Breast epithelium (tissue), 4 donors: ENCODE measurements at places on chromosomes 11 and 22. TPM values are rescaled to one million over a fixed set of nuclear protein-coding genes. Genes with fewer than 3 reads are reported as not detected.

GRCh38 chr11:72773291-72773690 is 20.6 kb downstream of the STARD10 start:
- DNase-seq = no peak

DNA sequence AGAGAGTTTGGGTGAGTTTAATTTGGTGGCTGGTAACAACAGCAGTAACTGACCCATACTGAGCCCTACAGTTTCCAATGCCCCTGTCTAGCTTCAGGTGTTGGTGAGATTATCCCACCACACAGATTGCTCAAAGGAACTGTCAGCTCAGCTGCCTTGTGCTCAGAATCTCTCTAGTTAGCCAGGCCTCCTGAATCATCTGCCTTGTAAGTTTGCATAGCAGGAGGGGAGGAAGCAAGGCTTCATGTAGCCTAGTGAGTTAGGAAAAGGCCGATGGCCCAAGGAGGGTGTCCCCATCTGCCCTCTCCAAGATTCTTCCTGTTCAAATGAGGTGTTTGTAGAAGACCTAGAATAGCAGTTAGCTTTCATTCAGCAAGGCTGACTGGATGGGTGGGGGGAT is 74.3 kb downstream of the MICAL2 start:
- no peak for DNase-seq

DNA sequence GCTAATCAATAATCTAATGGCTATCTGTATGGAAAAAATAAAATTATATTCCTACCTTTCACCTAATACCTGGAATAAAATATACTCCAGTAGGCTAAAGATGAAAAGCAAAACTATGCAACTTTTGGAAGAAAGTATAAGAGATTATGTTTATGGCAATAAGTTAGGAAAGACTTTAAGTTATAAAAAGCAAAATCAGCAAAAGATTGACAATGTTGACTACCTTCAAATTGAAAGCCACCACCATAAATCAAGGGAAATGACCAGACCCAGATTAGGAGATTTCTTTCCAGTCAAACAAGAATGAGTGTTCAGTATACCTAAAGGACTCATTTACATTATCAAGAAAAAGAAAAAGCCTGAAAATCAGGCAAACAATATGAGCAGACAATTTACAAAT is 159.1 kb upstream of the ZBED5 start:
- no peak for DNase-seq

DNA sequence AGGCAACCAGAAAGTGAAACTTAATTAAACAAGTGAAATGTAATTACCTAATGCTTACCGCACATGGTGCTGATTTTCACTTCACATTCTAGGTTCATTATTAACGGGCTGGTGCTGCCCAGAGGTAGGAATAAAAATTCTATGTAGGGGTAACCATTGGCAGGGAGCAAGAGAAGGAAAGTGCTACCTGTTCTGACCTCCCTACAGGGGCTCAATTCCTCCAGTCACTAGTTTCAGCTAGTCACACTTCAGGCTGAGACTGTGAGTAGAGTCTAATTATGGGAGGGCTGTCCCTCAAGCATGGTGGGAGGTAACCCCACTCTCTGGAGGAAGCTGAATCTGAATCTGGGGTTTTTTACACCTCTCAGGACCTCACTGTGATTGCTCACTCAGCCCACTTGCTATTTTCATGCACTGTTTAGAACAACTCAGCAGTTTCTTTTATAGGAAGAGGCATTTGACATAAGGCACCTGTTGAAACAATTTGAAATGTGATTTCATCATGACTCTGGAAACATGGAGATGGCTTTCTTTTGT is 75.4 kb downstream of the MAML2 start:
- DNase-seq = no peak

DNA sequence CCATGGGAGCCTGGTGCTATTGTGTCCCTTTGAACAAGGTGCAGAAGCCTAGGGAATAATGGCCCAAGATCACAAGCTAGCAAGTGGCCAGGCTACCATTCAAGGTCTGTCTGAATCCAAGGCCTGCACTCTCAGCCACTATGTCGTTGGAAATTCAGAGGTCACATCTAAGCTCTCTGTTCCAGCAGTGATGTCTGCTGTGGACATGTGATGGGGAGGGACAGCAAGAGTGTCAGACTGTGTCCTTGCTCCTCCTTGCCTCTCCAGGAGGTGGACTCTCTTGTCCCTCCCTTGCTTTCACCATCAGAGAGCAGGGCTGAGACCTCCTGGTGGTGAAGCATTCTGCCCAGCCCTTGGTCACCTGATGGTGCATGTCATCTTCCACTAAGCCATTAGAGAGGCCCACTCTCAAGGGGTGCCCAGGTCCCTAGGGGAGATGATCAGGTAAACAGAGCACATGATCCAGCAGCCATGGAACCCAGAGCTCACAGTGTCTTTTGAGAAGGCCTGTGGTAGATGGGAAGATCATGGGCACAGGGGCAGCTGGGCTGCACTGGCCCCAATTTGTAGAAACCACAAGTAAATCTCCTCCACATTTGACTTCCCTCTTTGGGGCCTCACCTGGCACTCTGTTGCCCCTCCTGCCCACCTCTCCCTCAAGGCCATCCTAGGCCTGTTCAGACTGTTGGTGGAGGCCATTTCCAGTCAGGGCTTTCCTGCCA is 37.1 kb upstream of the SUSD2 start:
- DNase-seq = no peak

DNA sequence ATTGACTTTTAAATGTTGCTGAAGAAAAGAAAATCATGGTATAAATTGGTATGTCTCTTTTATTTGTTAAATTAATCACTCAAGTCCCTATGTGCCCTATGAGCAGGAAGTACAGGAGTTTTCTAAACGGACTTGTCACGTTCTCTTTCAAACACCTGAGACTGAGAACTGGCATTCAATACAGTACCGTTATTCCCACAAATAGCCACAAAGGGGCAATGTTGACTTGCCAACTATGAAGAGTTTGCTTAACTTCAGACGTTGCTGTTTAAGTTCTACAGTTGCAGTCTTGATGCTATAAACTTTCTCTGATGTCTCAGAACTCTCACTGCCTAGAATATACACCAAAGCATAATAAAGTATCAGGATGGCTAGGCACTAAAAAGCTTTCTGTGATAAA is 7.6 kb downstream of the OR56A1 start:
- no peak for DNase-seq

The INSC gene
- 0.33 TPM for total RNA-seq

The MPST gene
- total RNA-seq = 175 TPM

The NPAS4 gene
- not detected for total RNA-seq

The SCO2 gene
- 6.6 TPM for total RNA-seq
